ENCODE measurements at places on chromosomes 6 and 20. TPM values are rescaled to one million over a fixed set of nuclear protein-coding genes. Genes with fewer than 3 reads are reported as not detected.

The HCK gene
- not detected for total RNA-seq

The GCNT2 gene
- 2.0 TPM for total RNA-seq

The HLA-DRB1 gene
- total RNA-seq, result 1.3 TPM

The PRSS35 gene
- total RNA-seq, result 4.2 TPM

The TINAG gene
- not detected for total RNA-seq

The BIRC7 gene
- 0.07 TPM for total RNA-seq

The DUSP15 gene
- 0.20 TPM for total RNA-seq

The TRAPPC3L gene
- not detected for total RNA-seq

The OR2H2 gene
- not detected for total RNA-seq

The TFAP2A gene
- 1.3 TPM for total RNA-seq

The PIM1 gene
- total RNA-seq, result 19.3 TPM

The SLC17A3 gene
- total RNA-seq, result not detected

The FAM217A gene
- total RNA-seq, result not detected

The MAP1LC3A gene
- total RNA-seq, result 28.3 TPM

The RREB1 gene
- total RNA-seq, result 20.6 TPM

The PTK6 gene
- 0.10 TPM for total RNA-seq

The THBD gene
- 52.5 TPM for total RNA-seq

The UCKL1 gene
- total RNA-seq, result 22.9 TPM

The RAET1E gene
- total RNA-seq, result 0.17 TPM

The HEBP2 gene
- 30.1 TPM for total RNA-seq

The SLC16A10 gene
- not detected for total RNA-seq

The UNC5CL gene
- 0.07 TPM for total RNA-seq

The COL12A1 gene
- 724 TPM for total RNA-seq

The TREM1 gene
- 1.5 TPM for total RNA-seq

The CLVS2 gene
- not detected for total RNA-seq

The RALGAPB gene
- 33.8 TPM for total RNA-seq

The TMEM170B gene
- total RNA-seq, result 2.2 TPM

The FOXF2 gene
- 0.78 TPM for total RNA-seq

The TSHZ2 gene
- total RNA-seq, result 3.1 TPM

Data from smooth muscle cell of the pulmonary artery (primary cell).